ENCODE measurements at places on chromosomes 12 and 14.

GRCh38 chr14:73789989-73790581, 61.5 kb upstream of the PTGR2 start:
- DNase-seq: no peak

- DNase-seq: no peak
Observed at GRCh38 chr12:54689034-54689372, 40.8 kb upstream of the DCD start.

- DNase-seq: no peak
Observed at GRCh38 chr14:66514213-66514612, 6.3 kb downstream of the GPHN start.

DNA sequence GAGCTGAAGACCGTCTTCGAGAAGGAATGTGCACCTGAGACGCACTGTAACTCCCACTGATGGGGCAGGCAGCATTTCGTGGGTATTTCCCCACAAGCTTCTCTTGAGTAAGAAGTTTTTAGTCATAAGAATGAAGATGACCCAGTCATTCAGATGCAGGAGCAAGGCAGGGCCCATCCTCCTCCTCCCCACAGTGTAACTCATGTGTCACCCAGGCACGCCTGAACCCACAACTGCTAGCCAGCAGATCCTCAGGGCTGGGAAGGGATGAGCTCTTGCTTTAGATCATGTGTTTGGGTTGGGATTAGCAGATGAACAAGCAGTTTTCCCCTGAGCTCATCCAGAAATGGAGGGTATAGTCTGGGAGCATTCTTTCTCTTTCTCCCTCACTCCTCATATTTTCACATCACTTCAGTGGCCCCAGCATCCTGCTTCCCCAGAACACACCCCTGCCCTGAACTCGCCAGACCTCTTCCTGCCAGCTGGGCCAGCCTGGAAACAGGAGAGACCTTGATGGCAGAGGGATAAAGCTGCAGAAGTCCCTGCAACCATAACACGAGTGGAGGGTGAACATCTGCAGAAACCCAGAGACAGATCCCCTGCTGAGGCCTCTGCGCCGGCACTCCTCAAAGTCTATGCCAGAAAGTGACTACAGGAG, 73.3 kb downstream of the B4GALNT3 start:
- no peak for DNase-seq

DNA sequence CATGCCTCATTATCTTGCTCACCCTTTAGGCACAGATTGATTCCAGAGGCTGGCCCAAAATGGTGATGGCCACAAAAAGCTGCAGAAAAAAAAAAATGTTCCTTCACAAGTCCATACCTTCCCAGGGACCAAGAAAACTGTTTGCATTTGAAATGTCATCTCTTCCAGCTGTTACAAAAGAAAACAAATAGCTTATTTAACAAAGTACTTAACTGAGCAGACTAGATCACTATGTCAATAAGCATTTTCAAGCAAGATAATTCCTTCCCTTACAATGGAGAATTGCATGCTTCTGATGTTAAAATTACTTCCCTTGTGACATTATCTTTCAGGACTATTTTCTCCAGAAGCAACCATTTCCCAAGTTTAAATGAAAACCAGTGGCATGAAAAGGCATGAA, 377.9 kb upstream of the KITLG start:
- peak; percentile 23 for DNase-seq
